ENCODE measurements at places on chromosomes 13 and 19.

DNA sequence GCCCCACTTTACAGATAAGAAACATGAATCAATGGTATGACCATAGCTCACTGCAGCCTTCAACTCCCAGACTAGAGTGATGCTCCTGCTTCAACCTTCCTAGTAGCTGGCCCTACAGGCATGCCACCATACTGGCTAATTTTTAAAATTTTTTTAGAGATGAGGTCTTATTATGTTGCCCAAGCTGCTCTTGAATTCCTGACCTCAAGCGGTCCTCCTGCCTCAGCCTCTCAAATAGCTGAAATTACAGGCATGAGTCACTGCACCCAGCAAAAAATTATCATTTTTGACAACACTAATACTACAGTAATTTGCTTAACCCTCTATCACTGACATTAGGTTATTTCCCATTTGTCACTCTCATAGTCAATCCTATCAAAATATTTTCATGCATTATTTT, 14.7 kb downstream of the CAB39L start:
- no peak for DNase-seq

DNA sequence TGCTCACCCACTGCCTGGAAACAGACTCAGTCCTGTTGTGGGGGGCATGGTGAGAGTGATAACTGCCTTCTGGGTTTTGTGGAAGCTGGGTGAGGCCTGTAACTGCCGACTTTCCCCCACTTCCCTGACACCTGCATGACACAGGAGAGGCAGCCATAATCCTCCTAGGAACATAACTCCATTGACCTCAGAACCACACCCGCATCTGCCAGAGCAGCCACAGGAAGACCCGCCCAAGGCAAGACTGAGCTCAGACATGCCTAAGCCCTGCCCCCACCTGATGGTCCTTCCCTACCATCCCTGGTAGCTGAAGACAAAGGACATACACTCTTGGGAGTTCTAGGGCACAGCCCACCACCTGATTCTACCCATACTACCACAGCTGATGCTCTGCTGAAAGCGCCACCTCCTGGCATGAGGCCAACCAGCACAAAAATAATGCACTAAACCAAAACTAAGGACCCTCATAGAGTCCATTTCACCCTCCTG, 326.7 kb downstream of the RBM26 start:
- DNase-seq = no peak

GRCh38 chr19:11125994-11126685, 29.4 kb downstream of the SPC24 start:
- DNase-seq = no peak

- DNase-seq = no peak
Observed at GRCh38 chr19:51140441-51140840, 1.7 kb upstream of the SIGLEC7 start.

- DNase-seq = no peak
Observed at GRCh38 chr19:7247155-7247554, 47.1 kb downstream of the INSR start.

DNA sequence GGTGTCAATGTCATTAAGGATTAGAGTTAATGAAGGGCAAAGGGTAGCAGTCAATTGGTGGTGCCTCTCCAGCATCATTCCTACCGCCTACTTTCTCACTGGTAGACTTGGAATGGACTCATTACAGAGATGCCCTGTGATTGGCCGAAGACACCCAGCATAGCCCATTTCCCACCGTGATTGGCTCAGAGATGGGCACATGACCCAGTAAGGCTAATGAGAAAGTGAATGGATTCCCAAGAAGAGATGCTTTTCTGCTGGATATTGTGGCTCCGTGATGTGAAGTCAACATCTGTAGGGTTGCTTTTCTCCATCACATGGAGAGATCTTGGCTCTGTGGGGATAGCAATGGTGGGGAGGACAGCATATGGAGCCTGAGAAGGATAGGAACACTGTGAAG, 11.6 kb downstream of the VSIG10L start:
- no peak for DNase-seq

DNA sequence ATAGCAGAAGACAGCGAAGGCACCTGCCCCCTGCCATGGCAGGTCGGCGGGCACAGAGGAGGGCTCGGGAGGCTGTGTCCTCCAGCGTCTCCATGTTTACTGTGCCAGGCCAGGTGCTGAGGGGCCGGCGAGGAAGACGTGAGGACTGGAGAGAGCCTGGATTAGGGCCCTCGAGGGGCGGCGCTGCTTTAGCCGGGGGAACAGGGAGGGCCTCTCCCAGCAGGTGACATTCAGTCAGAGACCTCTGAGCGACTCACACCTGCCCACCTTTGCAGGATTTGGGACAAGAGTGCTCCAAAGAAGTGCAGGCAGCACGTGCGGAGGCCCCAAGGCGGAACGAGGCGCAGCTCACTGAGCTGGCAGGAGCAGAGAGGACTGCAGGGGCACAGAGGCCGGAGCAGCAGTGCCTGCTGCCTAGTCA, 17.6 kb downstream of the KDM4B start:
- no peak for DNase-seq

DNA sequence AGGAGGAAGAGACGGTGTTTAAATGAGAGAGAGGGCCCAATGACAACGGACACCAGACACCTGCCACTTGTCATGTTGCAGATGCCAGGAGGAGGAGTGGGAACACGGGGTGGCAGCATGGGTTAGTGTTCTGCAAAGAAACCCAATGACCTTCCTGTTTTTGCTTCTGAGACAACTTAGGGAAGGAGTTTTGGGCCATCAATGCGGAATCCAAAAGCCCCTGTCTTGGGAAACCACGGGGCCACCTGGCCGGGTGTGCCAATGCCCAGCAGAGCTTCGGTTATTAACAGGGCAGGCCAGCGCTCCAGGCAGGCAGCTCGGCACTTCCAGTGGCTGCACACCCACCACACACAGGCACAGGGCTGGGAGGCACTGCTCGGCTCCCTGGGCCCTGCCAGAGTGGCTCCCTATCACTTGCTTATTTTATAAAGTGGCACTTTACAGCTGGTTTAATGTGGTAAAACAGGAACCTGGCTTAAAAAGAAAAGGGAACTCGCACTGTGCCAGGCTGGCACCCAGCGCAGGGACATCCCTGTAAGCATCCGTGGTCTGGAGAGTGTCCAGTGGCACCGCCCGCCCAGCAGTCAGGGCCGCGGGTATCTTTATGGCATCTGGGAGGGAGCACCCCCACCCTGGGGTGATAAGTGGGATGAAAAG, 19.1 kb downstream of the ELL start:
- no peak for DNase-seq

DNA sequence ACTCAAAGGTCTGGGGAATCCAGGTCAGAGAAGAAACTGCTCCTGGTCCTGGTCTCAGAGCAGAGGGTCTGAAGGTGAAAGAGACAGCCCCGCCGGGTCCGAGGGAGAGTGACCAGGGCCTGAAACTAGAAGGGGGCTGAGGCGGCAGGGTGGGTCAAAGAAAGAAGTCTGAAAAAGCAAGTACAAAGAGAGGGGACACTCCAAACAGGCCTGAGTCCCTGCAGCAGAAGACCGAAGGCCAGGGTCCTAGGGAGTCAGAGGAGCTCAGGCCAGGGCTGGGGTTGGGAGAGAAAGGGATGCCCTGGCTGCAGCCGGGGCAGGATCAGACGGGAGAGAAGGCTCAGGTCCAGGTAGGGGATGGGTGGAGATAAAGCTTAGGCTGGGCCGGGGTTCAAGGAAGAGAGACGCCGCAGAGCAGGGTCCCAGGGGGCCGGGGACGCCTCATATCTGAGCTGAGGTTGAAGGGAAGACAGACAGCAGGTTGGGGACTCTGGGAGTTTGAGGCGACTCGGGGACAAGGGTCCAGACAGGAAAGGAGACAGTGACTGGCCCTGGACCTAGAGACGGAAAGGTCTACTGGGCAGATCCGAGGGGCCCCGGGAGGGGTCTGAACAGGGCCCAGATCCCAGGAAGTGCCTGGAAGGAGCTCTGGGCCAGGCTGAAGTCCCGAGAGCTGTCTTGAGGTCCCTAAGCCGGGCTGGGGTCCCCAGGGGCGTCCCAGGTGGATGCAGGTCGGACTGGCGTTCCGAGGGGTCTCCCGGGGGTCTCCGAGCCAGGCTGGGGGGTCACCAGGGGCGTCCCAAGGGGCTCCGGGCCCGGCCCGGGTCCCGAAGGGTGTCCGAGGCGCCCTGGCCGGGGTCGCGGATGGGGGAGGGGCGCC, 795 bp downstream of the MLLT1 start:
- DNase-seq = no peak

DNA sequence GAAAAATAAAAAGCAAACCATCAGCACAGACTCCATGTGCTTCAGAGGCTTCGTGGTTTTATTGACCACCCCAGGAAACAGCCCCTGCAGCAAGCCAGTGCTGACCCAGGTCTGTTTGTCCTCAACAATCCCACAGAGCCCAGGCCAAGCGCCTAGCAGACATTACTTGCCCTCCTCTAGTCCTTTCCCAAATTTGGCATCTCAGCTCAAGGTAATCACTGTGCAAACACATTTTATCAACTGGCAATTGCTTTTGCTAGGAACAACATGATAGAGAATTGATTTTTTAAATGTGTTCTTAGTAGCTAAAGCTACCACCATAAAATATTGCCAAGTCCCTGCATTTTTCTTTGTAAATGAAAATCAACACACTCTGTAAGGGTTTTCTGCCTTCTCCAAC, 121.8 kb downstream of the STOML3 start:
- DNase-seq = no peak

- DNase-seq = no peak
Observed at GRCh38 chr19:6235031-6235951, 44.5 kb downstream of the MLLT1 start.

GRCh38 chr13:33872005-33872351, 54.0 kb downstream of the RFC3 start:
- no peak for DNase-seq

- no peak for DNase-seq
Observed at GRCh38 chr13:99704390-99704789, 203.1 kb downstream of the TM9SF2 start.

- no peak for DNase-seq
Observed at GRCh38 chr13:33258808-33259193, 26.8 kb downstream of the STARD13 start.

GRCh38 chr13:45899406-45899805, 47.9 kb upstream of the SIAH3 start:
- DNase-seq = no peak

- no peak for DNase-seq
Observed at GRCh38 chr19:32750441-32751055, 31.0 kb downstream of the TDRD12 start.

GRCh38 chr19:17530586-17530985, 19.1 kb downstream of the PGLS start:
- no peak for DNase-seq

- no peak for DNase-seq
Observed at GRCh38 chr13:23748109-23748990, 140.8 kb downstream of the MIPEP start.

- no peak for DNase-seq
Observed at GRCh38 chr13:91127995-91128394, 219.5 kb upstream of the MIR17HG start.

- DNase-seq = no peak
Observed at GRCh38 chr13:35826626-35827254, 304.4 kb downstream of the DCLK1 start.

DNA sequence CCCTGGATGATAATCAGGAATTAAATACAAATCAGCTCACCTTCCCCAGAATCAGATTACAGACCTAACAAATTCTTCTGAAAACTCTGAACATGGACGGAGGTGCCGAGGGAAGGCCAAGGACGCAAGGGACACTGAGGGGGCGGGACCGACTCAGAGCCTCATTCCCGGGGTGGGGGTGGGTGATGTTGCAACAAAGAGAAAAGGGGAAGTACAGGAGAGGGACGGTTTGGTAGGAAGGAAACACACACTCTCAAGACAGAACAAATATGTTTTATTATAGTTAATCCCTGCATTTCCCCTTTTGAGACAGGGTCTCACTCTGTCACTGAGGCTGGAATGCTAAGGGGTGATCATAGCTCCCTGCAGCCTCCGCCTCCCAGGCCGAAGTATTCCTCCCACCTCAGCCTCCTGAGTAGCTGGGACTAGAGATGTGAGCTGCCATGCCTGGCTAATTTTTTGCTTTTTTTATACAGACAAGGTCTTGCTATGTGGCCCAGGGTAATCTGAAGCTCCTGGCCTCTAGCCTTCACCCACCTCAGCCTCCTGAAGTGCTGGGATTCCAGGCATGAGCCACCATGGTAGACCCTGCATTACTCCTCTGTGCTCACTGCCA, 786 bp upstream of the LILRA2 start:
- no peak for DNase-seq

- no peak for DNase-seq
Observed at GRCh38 chr13:79936368-79937136, 404.4 kb downstream of the SPRY2 start.

- no peak for DNase-seq
Observed at GRCh38 chr19:4108767-4109625, 14.9 kb downstream of the MAP2K2 start.

GRCh38 chr19:3931041-3931440, 1.8 kb upstream of the NMRK2 start:
- no peak for DNase-seq

- DNase-seq = no peak
Observed at GRCh38 chr19:42480335-42481095, 37.8 kb upstream of the CXCL17 start.

Data from cortex of kidney (tissue), 1 donor.